Muscle of leg (tissue), 16 donors: ENCODE measurements at places on chromosomes 6 and 20.

- no peak overlapping the region for H3K4me3 ChIP-seq
- DNase-seq: no peak
Observed at GRCh38 chr20:19913927-19914614, 103.1 kb upstream of the NAA20 start.

DNA sequence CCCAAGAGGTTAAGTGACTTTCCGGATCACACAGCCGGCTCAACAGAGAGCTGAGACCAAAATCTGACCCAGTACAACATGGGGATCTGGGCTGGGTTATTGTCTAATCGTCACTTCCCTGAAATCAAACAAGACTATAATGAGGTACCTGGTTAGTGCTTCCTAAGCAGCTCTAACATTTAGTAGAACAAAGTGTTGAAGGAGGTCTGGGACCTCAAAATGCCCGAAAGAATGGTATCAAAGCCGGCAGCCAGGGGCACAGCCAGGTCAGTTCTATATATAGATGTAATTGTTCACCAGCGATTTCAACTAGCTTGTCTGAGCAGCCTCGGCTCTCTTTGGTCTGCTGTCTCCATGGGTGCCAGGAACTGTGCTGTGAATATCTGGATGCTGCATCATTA lies 245.5 kb upstream of the ECI2 start:
- no peak overlapping the region for H3K4me3 ChIP-seq
- no peak for DNase-seq
- H3K27me3 ChIP-seq: no peaks in the 10 kb centered on the region
- H3K27ac ChIP-seq: peak overlapping the region; percentile 69
- peaks cover 6% of the 10 kb centered on the region for H3K4me1 ChIP-seq

DNA sequence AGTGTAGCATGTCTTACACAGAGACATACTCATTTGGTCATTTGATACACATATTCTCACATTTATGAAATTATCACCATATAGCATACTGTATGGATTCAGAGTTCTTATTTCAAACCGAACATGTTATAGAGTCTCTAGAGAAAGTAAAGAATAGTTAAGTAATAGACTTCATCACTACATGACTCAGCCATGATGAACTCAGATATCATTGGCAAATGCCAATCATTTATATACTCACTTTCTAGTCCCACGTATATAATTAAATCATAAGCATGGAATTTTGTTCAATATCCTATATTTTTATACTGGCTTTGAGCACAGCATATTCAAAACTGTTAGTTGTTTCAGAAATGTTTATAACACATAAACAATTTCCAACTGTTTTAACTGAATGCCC lies 749.9 kb downstream of the HACE1 start:
- no peaks in the 10 kb centered on the region for H3K36me3 ChIP-seq
- no peak overlapping the region for H3K27ac ChIP-seq
- DNase-seq: no peak
- H3K27me3 ChIP-seq: no peaks in the 10 kb centered on the region
- H3K4me1 ChIP-seq: no peaks in the 10 kb centered on the region

DNA sequence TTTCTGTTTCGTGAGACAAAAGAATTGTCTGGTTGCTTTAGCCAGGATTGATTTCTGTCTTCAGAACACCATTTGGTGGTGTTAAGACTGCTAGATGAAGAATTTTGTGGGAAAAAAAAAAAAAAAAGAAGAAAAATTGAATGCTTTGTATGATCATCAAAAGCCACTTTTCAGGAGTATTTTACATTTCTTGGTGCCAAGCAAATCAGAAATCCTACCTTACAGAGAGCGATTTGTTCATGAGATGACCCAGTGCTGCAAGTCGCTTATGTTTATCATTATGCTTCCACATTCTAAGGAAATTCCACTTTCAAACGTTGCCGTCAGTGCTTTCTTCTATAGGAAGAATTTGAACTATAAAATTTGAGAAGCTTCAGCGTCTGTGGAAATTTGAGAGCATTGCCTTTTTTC lies 228.7 kb downstream of the BCKDHB start:
- peak overlapping the region; percentile 67 for H3K27ac ChIP-seq
- H3K4me1 ChIP-seq: peaks cover 4% of the 10 kb centered on the region
- peak; percentile 86 for DNase-seq

DNA sequence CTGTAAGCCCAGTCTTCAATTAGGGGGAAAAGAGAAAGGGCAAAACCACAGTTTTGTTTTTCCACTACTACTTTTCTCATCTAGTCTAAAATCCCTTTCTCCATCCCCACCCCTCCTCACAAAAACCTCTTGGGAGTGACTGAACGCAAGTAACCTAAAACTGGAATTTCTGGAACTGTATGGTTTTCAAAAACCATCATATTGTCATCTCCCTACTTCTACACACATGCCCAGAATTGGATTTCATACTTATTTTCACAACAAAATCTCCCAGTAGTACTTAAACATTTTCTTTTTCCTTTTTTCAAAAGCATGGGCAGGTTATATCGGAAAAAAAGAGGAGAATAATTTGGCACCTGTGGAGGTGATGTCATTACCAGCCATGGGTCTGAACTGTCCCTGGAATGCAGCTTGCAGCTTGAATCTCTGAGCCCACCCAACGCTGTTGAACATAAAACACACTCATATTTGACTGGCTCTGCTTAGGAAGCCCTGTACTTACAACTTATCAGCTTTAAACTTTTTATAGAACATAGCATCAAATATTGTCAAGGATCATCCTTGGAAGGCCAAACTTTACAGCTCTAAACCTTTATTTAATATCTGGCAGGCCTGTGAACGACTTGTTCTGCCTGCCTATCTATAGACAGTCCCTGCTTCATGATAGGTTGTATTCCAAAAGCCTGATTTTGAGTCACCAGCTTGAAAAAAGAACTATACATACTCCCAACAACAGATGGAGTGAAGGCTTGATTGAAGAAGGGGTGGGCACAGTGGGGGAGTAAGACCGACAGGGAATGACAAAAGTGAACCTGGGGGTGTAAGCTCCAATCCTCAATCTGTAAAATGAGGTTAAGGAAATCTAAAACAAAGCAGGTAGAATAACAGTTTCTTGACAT lies 59.3 kb downstream of the EPB41L2 start:
- peak overlapping the region; percentile 91 for H3K27ac ChIP-seq
- peak; percentile 93 for DNase-seq
- H3K4me1 ChIP-seq: peaks cover 27% of the 10 kb centered on the region
- H3K27me3 ChIP-seq: no peaks in the 10 kb centered on the region
- no peak overlapping the region for H3K4me3 ChIP-seq
- H3K36me3 ChIP-seq: peaks cover 4% of the 10 kb centered on the region

DNA sequence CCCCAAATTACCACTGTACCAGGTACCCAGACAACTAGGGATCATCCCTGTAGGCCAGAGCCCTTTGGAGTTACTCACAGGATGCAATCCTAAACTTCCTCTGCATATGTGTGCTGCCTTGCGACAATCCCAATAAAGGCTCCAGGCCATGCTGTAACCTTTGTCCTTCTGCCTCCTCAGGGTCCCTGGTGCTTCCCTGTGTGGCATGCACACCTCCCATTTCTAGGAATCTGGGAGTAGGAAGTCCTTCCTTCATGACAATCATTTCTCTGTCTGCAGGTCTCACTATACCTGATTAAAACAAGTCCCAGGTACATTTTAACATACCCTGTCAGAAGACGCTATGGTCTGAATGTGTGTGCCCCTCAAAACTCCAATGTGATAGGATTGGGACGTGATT lies 37.0 kb upstream of the MCUR1 start:
- no peak overlapping the region for H3K27ac ChIP-seq
- H3K4me1 ChIP-seq: no peaks in the 10 kb centered on the region
- H3K36me3 ChIP-seq: no peaks in the 10 kb centered on the region
- no peak for DNase-seq
- no peak overlapping the region for H3K4me3 ChIP-seq

DNA sequence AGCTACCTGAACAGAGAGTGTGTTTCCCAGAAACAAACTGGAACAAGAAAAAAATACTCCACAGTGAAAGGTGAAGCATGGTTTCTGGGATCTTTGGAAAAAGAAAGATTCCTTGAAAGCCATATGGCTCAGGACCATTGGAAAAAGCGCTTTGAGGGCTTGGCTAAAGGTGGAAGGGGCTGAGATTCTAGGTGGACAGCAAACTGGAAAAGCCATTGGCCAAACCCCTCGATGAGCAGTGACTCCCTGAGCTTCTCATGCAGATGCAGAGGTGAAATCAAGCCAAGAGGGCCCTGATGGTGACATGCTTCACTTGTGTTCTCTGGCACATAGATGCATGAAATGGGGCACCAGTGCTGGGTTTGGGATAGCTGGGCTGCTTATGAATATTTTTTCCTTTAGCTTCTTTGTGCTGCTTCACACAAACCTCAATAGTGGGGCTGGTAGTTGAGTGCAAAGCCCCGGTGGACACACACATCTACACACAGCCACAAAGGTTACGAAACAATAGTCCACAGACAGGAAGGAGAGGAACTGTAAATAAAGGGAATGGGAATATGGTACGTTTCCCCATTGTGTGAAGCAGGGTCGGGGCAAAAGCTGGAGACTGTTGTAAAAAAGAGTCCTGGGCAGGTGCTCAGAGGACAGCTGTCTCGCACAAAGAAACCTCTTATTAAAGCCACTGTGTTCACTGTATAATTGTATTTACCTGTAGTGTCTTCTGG lies 117.8 kb downstream of the FOXA2 start:
- H3K4me1 ChIP-seq: no peaks in the 10 kb centered on the region
- H3K27ac ChIP-seq: no peak overlapping the region
- no peaks in the 10 kb centered on the region for H3K36me3 ChIP-seq

- peak overlapping the region; percentile 92 for H3K27ac ChIP-seq
- H3K4me1 ChIP-seq: peaks cover 76% of the 10 kb centered on the region
- H3K27me3 ChIP-seq: no peaks in the 10 kb centered on the region
Observed at GRCh38 chr20:25053255-25054031, 4.5 kb downstream of the ACSS1 start.

- DNase-seq: no peak
- H3K27ac ChIP-seq: no peak overlapping the region
- no peaks in the 10 kb centered on the region for H3K36me3 ChIP-seq
- no peaks in the 10 kb centered on the region for H3K4me1 ChIP-seq
- no peak overlapping the region for H3K4me3 ChIP-seq
- no peaks in the 10 kb centered on the region for H3K27me3 ChIP-seq
Observed at GRCh38 chr6:140897349-140897748, 1235.4 kb upstream of the GJE1 start.

GRCh38 chr6:8240301-8240700 lies 138.0 kb upstream of the EEF1E1 start:
- no peaks in the 10 kb centered on the region for H3K27me3 ChIP-seq
- no peaks in the 10 kb centered on the region for H3K4me1 ChIP-seq
- no peak overlapping the region for H3K27ac ChIP-seq
- H3K36me3 ChIP-seq: no peaks in the 10 kb centered on the region
- no peak overlapping the region for H3K4me3 ChIP-seq

DNA sequence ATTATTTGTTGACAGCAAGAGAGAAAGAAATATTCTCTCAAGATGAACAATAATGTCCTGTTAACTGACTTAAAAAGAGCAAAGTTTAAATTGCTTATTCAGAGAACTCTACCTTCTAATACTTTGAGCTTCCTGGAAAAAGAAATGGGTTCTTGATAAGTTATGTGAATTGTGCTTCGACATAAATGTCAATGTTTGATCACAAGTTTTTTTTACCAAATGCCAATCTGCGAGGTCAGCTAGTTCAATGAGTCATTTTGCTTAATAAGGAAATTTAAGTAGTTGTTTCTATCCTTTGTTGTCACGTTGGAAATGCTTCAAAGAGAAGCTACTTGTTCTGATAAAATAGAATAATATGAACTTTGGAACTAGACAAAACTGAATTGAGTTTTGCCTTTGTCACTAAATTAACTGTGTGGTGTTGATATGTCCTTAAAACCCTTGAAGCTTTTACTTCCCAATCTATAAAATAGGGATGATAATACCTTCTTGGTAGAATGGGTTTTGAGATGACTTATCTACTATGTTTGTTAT lies 642.1 kb upstream of the FLRT3 start:
- no peaks in the 10 kb centered on the region for H3K36me3 ChIP-seq
- no peak for DNase-seq
- no peaks in the 10 kb centered on the region for H3K27me3 ChIP-seq
- H3K4me1 ChIP-seq: no peaks in the 10 kb centered on the region
- no peak overlapping the region for H3K27ac ChIP-seq
- H3K4me3 ChIP-seq: no peak overlapping the region

DNA sequence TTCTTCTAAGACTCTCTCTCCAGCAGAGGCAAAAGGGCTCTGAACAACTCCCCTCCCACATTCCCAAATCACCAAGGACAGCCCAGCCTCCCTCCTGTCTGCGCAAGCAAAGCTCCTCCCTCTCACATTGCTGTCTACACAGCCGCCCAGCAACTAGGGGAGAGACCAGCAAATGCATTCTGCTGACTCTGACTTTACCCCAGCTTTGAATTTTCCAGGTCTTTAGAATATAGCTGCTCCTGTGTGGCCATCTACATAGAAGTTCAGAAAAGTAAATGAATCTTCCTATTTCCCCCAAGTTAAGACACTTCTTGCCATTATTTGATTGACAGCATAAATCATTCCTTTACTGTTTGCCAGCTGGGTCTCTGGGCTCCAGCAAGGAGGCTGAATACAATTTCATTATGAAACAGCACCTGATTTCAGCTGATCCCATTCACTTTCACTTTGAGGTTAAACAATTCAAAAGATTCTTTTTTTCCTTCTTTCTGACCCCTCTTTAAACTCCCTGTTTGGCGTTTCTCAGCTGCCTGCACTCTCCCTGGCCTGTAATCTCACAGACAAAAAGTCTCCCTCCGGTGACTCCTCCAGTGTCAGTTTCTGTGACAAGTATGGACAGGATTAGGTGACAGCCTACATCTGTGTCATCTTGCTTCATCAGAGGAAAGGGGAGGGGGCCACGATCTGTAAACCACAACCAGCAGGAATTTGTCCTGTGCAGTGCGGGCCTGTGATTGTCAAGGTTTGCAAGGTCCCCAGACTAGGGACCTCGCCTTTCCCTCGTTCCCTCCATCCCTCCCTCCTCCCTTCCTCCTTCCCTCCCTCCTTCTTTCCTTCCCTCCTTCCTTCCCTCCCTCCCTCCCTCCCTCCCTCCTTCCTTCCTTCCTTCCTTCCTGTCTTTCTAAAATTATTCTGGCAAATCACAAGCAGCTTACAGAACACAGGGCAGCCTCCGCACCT lies 205.6 kb upstream of the RIN2 start:
- H3K4me1 ChIP-seq: peaks cover 12% of the 10 kb centered on the region
- H3K36me3 ChIP-seq: no peaks in the 10 kb centered on the region
- DNase-seq: peak; percentile 76
- H3K27me3 ChIP-seq: no peaks in the 10 kb centered on the region
- H3K27ac ChIP-seq: peak overlapping the region; percentile 49

- H3K4me3 ChIP-seq: no peak overlapping the region
- H3K27me3 ChIP-seq: no peaks in the 10 kb centered on the region
- peak; percentile 51 for DNase-seq
- no peaks in the 10 kb centered on the region for H3K36me3 ChIP-seq
- no peak overlapping the region for H3K27ac ChIP-seq
- H3K4me1 ChIP-seq: no peaks in the 10 kb centered on the region
Observed at GRCh38 chr6:25389471-25389870, 110.3 kb downstream of the CARMIL1 start.

GRCh38 chr6:112038756-112039430 lies 15.0 kb upstream of the CCN6 start:
- peaks cover 25% of the 10 kb centered on the region for H3K4me1 ChIP-seq
- H3K27ac ChIP-seq: no peak overlapping the region
- no peaks in the 10 kb centered on the region for H3K27me3 ChIP-seq
- no peak for DNase-seq
- H3K36me3 ChIP-seq: no peaks in the 10 kb centered on the region
